Left kidney (tissue), 8 donors: ENCODE measurements at places on chromosomes 16 and 17.

- no peak for DNase-seq
Measured at GRCh38 chr16:974611-975261, 4.0 kb upstream of the LMF1 start.

GRCh38 chr16:58614212-58614611 is 15.4 kb downstream of the CNOT1 start:
- DNase-seq: no peak

DNA sequence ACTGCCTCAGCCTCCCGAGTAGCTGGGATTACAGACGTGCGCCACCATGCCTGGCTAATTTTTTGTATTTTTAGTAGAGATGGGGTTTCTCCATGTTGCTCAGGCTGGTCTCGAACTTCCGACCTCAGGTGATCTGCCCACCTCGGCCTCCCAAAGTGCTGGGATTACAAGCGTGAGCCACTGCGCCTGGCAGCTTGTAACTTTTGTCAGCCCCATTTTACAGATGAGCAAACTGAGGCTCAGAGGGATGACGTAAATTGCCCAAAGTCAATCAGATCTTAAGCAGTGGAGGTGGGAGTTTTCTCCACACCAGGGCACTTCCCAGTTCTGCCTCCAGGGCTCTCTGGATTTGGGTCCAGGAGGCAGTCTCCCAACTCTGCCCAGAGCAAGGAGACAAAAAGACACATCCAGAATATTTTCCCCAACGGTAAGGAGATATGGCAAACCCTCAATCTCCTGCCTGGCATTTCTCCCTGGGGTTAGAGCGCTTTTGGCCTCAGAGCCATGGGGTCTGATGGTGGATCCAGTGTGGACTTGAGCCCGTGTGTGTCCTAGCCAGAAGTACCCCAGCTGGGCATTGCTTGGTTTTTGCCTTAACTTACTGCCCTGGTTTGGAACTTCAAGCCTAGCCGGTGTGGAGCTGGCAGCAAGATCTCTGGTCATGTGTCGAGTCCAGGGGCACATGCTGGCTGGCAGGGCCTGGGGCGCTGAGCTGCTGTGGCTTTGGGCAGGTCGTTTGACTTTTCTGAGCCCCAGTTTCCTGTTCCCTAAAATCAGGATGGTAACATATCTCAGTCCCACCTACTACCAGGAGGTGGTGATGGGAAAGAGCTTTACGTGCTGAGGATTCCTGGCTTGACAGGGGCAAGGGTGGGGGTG is 3.4 kb downstream of the ADAM11 start:
- no peak for DNase-seq

GRCh38 chr16:983044-984030 is 1.8 kb downstream of the SOX8 start:
- no peak for DNase-seq

DNA sequence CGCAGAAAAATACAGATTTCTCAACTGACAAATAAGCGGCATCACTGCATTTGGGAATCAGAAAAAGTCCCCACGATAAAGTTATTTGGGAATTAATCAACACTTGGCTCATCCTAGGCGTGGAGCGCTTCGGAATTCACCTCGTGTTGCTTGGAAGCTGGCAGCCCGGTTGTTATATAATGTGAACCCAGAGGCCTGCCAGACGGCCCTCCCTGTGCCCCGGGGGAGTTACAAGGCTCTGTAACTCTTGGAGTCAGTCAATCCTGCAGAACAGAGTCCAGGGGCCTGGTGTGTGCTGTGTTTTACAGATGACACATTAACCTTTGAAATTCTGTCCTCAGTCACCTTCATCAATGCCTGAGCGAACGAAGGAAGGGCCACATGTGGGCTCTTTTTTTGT is 111.1 kb downstream of the PITPNC1 start:
- DNase-seq: no peak

GRCh38 chr17:59558953-59559352 is 6.5 kb upstream of the DHX40 start:
- DNase-seq: no peak

DNA sequence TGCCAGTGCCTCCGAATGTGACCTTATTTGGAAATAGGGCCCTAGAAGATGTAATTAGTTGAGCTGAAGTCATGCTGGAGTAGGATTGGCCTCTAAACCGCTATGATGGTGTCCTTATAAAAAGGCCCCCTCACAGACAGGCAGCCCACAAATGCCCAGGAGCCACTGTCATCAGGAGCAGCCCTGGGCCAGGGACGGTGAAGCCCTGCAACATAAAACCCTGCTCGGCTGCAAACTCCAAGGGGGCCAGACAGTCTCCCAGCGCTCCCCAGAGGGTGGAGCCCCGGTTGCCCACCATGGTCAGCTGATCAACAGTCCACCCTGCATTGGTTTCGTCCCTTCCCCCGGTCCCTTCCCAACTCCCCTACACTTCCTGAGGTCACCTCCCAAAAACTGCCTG is 351.7 kb downstream of the FOXL1 start:
- DNase-seq: no peak

DNA sequence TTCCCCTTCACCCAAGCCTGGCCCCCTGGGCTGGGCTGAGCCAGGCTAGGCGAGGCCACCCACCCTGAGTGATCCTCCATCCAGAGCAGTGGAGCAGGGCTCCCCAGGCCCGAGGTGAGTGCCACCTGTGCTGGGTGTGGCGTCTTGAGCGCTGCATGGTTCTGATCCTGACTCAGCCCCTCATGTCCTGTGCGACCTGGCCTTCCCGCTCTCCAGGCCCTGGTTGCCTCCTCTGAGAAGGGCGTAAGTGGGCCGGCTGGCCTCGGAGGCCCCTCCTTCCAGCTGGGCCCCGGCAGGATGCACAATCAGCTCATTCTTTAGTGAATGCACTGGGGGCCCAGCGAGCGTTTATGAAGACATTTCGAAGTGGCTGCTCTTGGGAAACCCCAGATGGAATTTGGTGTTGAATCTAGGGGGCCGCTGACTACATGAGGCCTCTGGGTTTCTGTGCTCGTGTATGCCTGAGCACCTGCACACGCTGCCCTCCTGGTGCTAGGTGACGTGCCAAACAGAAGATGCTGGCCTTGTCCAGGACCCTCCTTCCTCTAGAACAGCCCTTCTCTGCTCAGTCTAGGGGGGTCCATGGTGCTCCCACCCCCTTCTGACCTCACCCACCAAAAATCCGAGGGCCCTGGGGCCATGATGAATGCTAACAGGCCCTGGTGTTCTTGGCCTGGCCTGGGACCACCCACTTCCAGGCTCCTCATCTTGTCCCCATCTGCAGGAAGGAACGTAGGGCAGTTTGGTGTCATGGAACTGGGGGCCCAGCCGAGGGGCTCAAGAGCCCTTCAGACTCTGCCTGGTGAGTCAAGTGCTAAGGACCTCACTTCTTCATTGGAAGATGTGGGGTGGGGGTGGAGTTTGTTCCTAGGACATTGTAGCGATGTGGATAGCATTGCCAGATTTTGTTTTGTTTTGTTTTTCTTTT is 3.6 kb upstream of the TMEM92 start:
- DNase-seq: no peak

- DNase-seq: no peak
Measured at GRCh38 chr16:82152641-82153112, 17.3 kb downstream of the MPHOSPH6 start.

DNA sequence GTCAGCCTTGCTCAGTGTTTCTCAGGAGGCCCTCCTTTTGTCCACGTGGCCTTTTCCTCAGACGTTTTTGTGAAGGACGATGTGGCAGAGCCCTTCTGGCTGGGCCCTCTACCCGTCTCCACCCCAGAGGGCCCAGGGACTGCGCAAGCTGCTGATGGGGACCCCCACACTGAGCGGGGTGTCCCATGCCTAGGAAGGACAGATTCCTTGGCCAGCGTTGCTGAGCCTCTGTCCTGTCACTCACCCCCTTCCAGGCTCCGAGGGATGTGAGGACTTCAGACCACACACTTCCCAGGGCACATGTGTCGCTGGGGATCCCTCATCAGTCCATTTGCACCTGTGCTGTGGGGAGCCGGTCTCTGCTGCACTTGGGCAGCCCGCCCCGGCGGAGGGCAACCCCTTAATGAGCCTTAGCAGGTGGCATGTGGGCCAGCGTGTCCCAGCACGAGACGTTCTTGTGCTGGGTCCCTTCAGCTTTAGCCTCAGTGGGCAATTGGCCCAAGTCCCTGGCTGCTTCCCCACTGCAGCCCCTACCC is 48.3 kb downstream of the NT5M start:
- no peak for DNase-seq

DNA sequence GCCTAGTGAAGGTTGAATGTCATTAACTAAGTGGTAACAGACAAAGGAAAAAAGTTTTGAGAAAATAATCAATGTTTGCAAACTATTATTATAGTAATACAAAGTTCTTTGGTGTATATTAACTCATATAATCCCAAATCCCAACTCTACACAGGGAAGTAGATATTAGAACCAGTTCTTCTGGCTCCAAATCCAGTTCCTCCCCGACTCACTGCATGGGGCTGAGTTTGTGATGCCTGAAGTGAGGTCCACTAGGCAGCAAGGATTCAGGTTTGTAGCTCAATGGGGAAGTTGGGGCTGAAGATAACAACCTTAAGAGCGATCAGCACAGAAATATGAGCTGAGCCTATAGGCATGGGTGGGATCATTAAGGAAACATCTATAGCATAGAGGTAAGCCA is 5.6 kb upstream of the SYNRG start:
- no peak for DNase-seq

- DNase-seq: no peak
Measured at GRCh38 chr16:82639666-82640336, 13.0 kb downstream of the CDH13 start.

DNA sequence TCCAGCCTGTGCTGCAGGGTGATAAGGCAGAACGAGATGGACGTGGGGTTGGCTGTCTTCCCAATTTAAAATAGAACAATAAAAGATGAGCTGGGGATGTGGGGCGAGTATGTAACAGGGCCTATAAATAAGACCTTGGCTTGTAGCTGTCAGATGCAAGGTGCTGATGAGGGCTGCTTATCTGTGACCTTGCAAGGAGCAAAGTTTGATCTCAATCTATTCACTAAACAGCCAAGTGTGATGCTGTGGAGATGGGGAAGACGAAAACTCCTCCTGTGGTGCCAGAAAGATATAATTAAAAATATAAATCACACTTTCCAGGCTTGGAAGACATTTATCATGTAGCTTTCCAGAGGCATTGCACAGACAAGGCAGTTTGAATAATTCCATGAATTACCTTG is 26.7 kb upstream of the TEX2 start:
- no peak for DNase-seq

- DNase-seq: no peak
Measured at GRCh38 chr17:49028271-49028670, 31.1 kb downstream of the IGF2BP1 start.

DNA sequence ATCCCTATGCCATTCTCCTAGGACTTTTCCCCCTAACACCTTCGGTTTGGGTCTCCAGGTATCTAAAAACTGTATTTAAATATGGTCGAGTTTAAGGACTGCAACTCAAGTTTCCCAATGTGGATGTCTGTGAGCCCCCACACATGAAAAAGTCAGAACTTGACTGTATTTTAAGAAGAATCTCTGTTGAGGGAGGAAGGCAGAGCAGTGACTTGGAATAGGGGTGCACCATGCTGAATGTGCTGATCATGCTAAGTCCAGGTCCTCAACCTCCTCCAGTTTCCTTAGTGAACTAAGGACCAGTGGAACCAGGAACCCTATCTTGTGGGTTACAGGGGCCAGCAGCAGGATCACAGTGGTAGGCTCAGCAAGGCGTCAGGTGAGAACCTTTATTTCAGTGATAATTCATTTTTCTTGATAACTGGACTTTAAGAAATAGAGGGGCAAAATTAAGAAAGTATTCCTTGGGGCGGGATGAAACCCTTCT is 19.5 kb downstream of the GRB7 start:
- no peak for DNase-seq

DNA sequence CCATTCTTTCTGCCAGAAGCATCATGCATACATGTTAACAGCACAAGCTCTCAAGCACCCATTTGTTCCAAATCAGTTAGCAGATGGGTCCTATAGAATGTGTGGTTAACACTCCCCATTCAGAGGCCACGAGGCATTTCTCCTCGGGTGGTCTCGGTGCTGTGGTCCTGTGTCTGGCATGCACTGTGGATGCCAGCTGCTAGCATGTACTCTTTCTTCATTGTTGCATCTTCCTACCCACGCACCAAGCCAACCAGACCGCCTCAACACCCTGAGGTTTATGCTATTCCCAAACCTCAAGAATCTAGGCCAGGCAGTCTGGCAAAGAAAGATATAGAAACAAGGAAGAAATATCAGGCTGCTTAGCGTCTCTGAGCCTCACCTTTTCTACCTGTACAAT is 27.8 kb upstream of the MRTFB start:
- no peak for DNase-seq

GRCh38 chr16:66289051-66289680 is 77.3 kb upstream of the CDH5 start:
- DNase-seq: no peak

- DNase-seq: no peak
Measured at GRCh38 chr17:9907883-9908648, 3.0 kb upstream of the RCVRN start.

GRCh38 chr17:1447052-1447451 is 9.0 kb downstream of the CRK start:
- DNase-seq: no peak

DNA sequence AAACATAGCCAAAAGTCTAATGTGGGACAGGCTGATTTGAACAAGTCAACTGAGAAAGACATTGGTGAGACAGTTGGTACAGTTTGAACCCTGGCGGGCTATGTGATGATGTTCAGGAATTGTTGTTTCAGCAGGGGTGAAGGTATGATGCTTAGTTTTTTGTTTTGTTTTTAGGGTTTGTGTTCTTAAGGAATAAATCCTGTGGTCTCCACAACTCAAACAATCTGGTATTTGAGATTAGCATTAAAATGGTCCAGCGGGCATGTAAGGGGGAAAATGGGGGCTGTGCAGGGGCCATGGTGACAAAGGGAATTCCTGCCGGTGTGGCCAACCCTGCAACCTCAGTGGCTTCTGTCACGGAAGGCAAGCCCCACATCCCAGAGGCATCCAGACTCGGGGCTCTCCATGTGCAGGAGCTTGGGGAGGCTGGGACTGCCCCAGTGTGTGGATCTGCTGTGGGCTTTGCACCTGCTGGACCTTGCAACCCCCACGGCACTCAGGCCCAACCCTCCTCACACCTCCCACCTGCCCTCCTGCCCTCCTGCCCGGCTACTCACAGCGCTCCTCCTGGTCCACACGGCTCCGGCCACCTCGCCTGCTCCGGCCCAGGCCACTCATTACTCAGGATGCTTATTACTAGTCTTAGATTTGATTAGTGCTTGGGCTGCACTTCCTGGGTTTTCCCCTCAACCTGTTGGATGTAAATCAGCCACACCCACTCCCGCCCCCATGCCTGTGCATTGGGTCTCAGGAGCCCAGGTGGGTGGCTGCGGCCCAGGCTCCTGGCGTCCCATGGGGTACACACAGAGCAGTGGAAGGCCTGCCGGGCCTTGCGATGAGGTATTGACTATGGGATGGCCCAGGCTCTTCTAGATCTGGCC is at the start of gene TNFRSF13B:
Gene TNFRSF13B, minus strand, starts transcription at position 661 of the 881 bp plus-strand sequence. Its CDS starts 43 bp downstream, at position 618.
- no peak for DNase-seq
